Stimulated activated CD8-positive, alpha-beta memory T cell treated with anti-CD3 and anti-CD28 coated beads, Interleukin-15, amount 100 ng/mL, for 24 hours (primary cell): ENCODE measurements at places on chromosomes 11 and 22.

GRCh38 chr22:38155703-38156102 lies 25.9 kb downstream of the PLA2G6 start:
- no peak for DNase-seq

DNA sequence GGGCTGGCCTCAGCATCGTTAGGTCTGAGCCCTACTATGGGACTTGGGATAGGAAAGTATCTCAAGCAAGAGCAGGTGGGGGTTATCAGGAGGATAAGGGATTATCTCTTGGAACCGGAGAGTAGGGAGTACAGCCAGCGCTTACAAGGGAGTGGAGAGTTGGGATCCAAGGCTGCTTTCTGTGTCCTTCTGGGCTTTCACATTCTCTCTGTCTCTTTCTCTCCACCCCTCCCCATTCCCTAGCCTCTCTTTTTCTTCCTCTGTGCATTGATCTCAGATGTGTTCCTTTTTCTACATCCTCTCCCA lies 170.2 kb downstream of the BUD13 start:
- DNase-seq: no peak

DNA sequence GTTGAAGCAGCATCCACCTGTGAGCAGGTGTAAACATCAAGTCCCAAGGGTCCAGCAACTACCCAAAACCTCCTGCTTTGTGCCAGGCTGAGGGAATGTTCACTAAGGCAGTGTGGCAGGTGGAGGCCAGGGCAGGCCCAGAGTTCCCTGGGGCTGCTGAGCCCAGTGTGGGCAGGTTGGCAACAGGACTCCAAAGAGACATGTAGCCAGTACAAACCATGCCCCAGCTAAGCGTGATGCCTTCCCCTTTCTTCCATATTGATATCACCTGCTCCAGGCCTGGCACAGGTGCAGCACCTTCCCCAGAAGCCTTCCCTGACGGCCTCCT lies 30.0 kb upstream of the SCUBE2 start:
- no peak for DNase-seq

- no peak for DNase-seq
Observed at GRCh38 chr22:22070371-22070824, 87.8 kb upstream of the TOP3B start.

- DNase-seq: no peak
Observed at GRCh38 chr11:128607819-128608218, 20.5 kb upstream of the ETS1 start.

DNA sequence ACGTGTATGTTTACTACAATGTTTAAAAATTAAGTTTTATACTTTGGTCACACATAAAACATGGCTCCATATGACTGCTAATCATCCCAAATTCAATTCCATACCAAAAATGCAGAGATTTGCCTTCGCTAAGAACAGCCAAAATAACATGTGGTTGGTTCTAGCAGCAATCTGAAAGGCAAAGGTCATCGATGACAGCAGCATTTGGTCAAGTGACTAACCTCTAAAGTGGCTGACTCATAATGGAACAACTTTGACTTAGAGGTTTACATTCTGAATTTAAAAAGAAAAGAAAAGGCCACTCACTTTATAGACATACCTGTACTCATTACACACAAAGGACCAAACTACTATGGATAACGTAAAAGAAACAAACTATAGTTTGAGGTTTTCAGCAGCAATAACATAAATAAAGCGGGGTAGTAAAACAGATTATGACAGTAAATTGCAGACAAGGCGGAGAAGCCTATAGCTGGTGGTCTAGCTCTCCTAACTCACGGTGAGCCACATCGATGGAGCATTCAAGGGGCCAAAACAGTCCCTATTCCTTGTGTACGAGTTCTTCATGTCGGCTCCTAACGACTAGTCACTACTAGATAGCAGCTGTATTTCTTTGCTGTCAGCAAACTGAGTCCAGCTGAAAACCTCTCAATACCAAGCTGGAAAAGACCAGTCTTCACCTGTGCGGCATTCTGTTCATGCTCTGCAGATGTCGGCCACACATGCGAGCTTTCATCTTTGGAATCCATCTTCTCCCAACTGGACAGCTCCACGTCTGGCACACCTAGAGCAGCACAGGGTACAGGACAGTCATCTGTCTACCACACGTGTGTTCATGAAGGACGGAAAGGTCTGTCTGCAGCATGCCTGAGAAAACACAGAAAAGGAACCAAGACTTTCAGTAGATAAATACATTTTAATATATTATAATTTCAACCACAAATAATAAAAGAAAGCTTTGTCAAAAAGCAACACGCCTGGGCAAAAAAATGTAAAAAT lies 42.1 kb downstream of the PRDM10 start:
- DNase-seq: no peak

- peak; percentile 3 for DNase-seq
Observed at GRCh38 chr11:59669611-59670009, 773 bp upstream of the PATL1 start.

DNA sequence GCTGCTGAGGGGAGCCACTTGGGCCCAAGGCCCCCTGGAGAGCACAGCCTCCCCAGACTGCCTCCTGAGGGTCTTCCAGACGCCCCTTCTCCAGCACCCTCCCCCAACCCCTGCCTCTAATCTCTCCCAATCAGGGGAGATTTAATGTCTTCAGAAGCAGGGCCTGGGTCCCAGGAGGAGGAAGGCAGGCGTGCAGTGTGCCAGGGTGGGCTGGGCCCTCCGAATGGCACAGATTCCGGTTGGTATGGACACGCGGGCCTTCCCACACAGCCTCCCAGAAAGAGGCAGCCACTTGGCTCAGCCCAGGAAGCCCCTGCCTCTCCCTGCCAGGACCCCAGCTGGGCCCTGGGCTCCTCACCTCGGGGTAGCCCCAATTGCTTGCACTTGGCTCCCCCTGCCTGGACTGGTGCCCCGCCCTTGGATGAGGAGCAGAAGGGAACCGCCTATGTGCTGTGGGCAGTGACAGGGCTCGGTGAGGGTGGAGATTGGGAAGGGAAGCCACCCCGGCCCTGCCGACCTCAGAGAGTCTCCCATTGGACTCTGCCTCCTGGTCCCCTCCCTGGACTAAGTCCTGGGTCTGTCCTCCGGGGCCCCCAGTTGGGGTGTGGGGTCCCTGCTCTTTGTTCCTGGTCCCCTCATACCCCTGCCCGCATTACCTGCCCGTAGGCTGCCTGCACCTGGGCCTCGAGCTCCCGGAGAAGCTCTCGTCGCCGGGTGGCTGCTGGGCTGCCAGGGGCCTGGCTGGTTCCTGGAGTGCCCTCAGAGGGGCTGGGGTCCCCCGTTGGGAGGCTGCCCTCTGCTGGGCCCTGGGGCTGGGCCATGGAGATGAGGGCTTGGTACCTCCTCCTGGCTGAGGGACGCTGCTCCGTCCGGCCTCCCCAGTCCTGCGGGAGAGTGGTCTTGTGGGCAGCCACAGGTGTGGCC lies 572 bp upstream of the CABP2 start:
- no peak for DNase-seq

- no peak for DNase-seq
Observed at GRCh38 chr11:128886406-128887124, 4.6 kb upstream of the KCNJ5 start.

DNA sequence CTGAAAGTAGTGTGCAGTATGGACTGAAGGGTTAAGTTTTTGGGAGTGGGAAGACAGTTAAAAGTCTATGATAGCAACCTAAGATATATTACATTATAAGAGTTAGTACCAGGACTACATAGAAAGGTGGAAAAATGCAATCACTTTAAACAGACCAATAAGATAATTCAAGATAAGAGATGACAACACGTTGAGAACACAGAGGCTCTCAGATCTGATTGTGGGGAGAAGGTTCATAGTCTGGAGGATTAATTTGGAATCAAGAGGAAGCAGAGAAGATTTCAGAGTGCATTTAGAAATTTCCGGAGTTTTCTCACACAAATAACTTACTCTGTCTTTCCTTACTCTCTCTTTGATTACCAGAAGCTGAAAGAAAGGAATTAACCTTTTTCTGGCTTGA lies 441 bp downstream of the CASP5 start:
- no peak for DNase-seq

DNA sequence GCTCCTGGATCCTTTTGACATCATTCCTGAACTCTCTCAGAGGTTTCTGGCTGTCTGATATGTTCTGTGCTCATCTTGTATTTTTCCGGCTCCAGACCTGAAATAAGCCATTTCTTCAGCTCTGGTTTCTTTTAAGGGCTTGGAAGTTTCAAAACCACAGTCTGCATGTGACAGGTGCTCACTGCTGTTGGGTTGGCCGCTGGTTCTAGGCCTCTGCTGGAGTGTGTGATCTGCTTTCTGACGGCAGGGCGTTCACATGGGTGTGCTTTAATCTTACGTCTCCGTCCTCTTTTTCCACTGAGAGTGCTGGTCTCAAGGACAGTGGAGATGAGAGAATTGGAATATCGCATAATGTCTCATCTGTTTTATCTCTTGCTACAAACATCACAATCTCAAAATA lies 10.3 kb downstream of the ZBED4 start:
- DNase-seq: no peak

DNA sequence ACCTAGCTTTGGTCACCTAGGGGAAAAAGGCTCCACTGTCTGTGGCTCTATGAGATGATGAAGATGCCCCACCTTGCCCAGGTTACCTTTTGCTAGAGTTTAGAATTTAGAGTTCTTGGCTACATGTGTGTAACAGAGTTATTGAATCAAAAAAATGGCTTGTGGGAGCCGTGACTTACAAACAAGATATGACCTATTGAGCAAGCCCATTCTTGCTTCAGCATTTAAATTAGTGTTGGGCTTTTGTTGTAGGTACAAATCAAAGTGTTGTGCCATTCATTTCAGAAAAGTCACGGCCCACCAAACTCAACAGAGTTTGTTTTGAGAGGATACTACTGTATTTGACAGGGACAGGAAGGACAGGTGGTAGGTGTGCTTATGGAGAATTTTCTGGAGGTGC lies 768.8 kb downstream of the NTM start:
- no peak for DNase-seq

- DNase-seq: peak; percentile 34
Observed at GRCh38 chr11:450809-451451, 851 bp downstream of the PTDSS2 start.

- DNase-seq: no peak
Observed at GRCh38 chr11:3617990-3618389, 23.8 kb downstream of the ART5 start.

DNA sequence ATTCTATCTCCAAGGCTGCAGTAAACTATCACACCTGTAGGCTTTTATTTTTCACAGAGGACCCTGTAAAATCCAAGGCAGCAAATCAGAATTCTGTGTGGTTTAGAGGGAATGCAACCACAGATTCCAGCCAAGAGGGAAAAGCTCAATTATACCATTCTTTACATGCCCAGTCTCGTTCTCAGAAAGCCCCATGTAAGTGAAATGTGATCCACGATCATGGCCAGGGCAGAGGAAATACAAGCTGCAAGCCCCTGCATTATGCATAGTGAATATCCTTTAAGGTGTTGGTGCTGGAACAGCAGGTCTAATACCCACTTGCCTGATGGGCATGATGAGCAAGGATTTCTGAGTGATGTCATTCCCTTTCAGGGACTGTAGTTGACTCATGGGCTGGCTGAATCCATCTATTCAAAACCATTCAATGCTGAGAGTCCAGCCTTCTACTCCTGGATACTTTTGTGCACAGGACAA lies 198.7 kb upstream of the MTMR2 start:
- DNase-seq: no peak

- DNase-seq: no peak
Observed at GRCh38 chr11:19447150-19447566, 206.4 kb upstream of the E2F8 start.

- no peak for DNase-seq
Observed at GRCh38 chr11:33909150-33909549, 17.3 kb upstream of the LMO2 start.

GRCh38 chr11:122981388-122982264 lies at the start of gene BSX:
Gene BSX, minus strand, starts transcription at chr11:122981834. Its CDS starts 163 bp downstream, at chr11:122981671.
- peak; percentile 43 for DNase-seq

DNA sequence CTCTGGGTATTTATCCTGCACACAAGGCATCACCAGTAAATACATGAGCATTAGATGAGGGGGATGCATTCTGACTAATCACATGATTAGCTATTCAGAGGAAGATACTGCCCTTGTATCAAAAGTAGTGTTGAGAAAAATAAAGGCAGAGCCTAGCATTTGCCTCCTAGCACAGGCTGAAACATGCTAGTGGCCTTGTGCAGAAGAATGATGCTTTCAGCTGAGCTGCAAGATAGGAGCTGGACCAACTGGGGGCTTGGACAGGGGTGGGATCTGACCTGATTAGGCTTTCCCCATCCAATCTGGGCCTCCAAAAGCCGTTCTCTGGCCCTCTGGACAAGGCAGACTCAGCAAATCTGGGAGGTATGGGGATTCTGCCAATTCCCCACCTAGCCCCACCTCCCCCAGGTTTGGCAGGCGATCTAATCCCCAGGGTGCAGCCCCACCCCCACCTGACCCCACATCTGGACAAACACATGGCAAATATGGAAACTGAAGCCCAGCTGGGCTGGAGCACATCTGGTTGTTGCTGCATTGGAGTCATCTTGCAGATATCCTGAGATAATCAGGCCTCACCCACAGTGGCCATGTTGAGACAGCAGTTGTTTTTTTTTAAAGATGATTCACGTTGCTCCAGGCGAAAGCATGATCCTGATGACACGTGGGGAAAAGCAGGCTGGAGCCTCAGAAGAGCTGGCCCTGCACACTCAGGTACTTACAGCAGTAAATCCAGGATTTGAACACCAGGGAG lies 4.4 kb upstream of the MISFA start:
- DNase-seq: no peak

- DNase-seq: no peak
Observed at GRCh38 chr11:75462117-75462653, 29.2 kb upstream of the KLHL35 start.

DNA sequence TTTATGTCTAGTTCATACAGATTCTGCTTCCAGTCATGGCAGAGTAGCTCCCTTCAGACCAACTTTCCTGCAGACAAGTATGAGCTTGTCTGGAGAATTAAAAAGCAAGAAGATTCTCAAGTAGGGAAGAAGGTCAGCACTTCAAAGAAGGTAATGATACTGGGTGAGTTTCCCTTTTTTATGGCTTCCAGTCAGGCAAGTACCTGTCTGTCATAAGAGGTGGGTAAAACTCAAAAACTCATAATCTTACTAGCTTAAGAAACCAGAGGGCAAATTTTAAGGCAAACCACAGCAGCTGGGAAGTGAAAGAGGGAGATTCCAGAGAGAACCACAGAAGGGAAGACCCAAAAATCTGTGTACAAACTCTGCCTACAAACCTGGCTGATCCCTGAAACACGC lies 54.2 kb downstream of the DENND5A start:
- DNase-seq: no peak
